ENCODE measurements at places on chromosomes 4 and X.

DNA sequence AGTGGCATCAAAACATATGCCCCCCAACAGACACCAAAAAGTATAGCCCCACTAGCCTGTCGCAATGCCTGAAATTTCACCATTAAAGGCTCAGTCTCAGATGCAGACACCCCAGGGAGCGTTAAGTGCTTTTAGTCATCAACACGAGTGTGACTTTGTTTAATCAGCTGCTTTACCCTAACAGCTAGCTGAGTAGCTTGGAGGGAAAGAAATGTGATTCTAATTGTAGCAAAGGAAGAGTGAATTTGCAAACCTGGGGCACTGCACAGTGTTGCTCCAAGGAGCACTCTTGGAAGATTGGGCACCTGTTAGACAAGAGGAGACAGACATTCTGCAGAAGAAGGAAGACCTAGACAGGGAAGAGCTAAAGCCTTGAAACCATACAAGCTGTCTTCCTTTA is 145.1 kb downstream of the BEND2 start:
- DNase-seq: no peak

DNA sequence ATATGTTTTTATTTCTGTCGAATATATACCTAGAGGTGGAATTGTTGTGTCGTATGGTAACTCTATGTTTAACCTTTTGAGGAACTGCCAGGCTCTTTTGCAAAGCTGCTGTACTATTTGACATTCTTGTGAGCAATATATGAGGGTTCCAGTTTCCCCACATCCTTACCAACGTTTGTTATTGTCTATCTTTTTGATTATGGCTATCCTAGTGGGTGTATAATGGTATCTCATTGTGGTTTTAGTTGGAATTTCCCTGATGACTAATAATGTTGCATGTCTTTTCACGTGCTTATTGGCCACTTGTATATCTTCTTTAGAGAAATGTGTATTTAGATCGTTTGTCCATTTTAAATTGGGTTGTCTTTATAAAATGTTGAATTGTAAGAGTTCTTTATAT is 24.5 kb downstream of the REPS2 start:
- no peak for DNase-seq

GRCh38 chrX:46308110-46308509 is 237.1 kb downstream of the ZNF674 start:
- no peak for DNase-seq

DNA sequence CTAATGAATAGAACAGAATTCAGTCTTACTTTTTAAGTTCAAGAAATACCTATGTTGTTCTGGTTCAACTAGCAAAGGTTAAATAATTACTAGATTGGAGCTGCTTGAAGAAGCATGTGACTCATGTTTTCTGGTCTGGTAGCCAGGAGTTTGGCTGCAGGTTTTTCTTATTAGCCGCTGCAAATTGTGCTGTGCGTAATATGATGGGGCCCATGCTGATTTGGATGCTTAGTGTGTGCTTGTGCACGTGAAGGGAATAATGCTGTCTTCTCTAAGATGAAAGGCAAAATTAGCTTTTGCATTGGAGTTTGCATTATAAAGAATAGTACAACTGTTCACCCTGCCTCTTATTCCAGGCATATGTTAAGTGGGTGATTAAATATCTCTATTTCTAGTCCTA is 219.6 kb downstream of the SNCA start:
- no peak for DNase-seq

- DNase-seq: no peak
These were observed 244.1 kb downstream of the RAB28 start for GRCh38 chr4:13240066-13240465.

- DNase-seq: no peak
These were observed 22.1 kb upstream of the SPATA4 start for GRCh38 chr4:176217510-176217909.

DNA sequence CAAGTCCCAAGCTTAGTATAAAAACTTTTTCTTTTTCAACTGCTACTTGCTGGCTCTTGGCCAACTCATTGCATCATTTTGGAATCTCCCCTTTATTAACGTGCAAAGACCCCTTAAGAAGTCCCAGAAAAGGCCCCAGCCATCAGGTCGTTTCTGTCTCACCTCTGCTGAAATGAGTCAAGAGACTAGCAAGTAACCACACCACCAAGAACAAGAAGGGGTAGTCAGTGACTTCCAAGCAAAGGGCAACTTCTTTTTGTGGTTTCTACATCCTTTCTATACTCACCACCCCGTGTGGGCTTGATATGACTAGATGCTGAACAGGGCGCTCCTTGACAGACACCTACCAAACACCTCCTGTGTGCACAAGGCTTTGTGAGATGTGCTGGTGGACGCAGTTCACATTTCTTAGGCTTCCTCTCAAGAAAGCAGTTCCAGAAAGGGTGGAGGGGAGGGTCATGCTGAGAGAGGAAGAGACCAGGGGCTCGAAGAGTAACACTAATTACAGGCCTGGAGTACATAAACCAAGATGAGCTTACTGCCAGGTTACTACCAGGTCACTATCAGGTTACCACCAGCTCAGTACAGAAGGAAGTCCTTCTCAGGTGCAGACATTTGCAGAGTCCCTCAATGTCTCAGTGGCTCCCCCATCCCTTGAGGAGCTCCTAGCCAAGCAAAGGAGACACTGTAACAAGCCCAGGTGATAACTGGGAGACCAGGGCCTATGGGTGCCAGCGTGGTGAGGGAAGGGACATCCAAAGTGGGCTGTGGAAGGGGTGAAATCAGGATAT is 19.3 kb downstream of the JAKMIP1 start:
- DNase-seq: no peak

DNA sequence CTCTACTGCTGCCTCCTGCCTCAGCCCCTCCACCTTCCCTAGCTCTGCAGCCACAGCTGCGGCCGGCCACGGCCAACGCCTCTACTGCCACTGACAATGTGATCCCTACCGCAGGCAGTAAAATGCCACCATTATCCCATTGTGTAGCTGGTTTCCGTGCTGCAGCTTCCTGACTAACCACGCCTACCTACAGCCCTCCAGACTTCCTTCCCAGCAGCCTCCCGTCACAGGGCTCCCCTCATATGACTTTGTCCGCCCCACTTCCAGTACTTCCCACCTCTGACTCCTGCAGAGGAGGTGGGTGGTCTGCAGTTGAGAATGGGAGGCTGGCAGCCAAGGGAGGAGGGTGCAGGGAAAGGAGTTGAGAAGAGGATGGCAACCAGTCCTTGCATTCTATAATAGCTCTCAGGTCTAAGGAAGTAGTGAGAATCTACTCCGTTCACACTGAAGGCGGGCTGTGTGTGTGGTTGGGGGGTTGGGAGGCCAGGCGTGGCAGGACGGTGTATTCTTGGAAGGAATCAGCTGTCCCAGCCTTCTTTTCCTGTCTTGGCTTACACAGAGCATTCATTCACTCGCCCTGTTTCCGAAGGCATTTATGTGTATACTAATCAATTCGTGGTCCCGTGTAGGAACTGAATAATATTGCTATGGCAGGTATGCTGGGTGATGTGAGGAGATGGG is 33.1 kb upstream of the USP51 start:
- DNase-seq: no peak

GRCh38 chrX:40151211-40152172 is 53.7 kb upstream of the BCOR start:
- DNase-seq: no peak

DNA sequence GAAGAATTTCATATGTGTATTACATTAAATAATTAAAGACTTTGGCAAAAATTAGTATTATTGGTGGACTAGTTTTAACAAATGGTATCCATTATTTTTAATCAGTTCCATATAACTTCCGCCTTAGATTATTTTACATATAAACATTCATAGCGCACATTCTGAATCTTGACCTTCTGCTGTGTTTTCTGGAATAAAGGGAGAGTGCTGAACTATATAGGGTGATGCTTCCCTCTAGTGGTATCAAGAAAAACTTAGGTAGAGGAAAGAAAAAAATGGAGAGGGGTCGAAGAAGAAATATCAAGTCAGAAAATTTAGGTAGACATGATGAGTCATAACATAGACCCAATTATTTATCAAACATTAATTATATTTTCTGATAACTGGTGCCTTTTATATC is 155.6 kb upstream of the PACRGL start:
- no peak for DNase-seq

DNA sequence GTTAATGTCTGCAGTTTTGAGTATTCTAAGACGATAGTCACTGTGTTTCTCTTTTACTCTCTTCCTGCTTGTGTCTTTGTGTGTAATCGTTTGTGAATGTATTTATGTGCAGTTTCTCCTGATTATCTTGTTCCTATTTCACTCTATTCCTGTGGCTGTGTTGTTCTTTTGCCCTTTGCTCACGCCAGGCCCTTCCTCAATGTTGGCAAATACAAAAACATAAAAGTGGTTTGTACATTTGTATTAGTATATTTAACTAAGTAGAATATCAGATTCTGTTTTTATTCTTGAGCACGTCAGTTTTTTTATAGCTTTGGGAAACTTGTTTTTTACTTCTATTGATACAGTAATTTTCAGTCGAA is 107.6 kb upstream of the BMPR1B start:
- DNase-seq: no peak

DNA sequence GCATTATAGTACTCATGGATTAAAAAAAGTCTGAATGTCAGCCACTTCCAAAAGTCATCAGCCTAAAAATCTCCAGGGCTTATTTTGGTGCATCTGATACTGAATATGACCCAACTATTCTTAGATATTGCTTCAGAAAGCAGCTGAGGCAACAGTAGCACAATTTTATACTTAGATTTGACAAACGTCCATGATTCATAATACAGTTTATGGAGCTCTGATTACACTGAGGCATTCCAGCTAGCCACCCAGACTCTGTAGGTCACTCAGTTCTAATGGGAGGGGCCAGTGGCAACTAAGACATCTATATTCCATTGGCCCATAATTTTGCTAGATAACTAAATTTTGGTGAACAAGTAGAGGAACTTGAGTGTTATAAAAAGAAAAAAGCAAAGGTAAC is 10.3 kb downstream of the SPATA4 start:
- DNase-seq: no peak

- DNase-seq: no peak
These were observed at the start of gene CC2D2A for GRCh38 chr4:15469402-15470127. Gene CC2D2A, plus strand, starts transcription at chr4:15469882. Its CDS starts 6,051 bp downstream, at chr4:15475933.

- no peak for DNase-seq
These were observed 110.6 kb downstream of the AGTR2 start for GRCh38 chrX:116281106-116281505.

All from stimulated activated CD8-positive, alpha-beta memory T cell treated with anti-CD3 and anti-CD28 coated beads, Interleukin-15, amount 100 ng/mL, for 24 hours (primary cell).